Activated naive CD4-positive, alpha-beta T cell treated with anti-CD3 and anti-CD28 coated beads, Interleukin-2, amount 50 U/mL, for 72 hours (primary cell): ENCODE measurements at places on chromosomes 2 and 18. TPM values are rescaled to one million over a fixed set of nuclear protein-coding genes. Genes with fewer than 3 reads are reported as not detected.

Gene SP140L
- total RNA-seq = 52.8 TPM

Gene SLC40A1
- total RNA-seq = 4.6 TPM

Gene CENPA
- total RNA-seq = 26.9 TPM

GRCh38 chr18:55243857-55244256, 284.6 kb upstream of the CCDC68 start:
- no peak for DNase-seq

- DNase-seq = no peak
Measured at GRCh38 chr2:144920755-144921530, 401.0 kb upstream of the ZEB2 start.

DNA sequence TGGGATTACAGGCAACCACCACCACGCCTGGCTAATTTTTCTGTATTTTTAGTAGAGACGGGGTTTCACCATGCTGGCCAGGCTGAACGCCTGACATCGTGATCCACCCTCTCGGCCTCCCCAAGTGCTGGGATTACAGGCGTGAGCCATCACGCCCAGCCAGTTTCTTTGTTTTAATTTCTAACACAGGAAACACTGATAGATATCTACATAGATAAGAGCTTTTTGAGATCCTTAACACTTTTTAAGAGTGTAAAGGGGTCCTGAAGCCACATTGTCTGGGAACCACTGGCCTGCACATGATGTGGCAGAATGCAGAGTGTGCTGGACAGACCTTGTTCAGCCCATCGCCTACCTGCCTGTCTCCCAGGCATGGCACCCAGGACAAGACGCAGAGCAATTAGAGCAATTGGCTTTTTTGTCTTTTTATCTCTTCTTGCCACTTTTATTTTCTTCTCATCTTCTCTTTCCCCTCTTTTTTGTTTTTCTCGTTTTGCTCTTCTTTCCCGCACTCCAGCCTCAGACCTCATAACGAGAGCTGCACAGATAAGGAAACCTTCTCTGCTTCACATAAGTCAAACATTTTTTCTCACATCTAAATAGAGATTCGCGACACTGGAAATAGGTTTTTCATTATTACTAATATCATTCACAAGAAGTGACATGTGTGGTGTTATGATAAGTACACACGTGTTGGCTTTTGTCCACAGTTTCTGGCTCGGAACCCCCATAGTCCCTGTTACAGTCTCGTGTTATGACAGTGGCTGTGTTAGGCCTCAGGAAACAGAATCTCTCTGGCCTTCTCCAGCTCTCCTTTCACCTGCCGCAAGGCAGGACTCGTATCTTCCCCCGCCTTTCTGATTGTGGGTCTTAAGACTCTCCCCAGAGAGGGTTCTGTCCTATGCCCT, 25.2 kb upstream of the GPR55 start:
- no peak for DNase-seq

- DNase-seq = no peak
Measured at GRCh38 chr2:134247679-134248078, 6.2 kb upstream of the MGAT5 start.

GRCh38 chr18:74348581-74348980, 32.9 kb downstream of the C18orf63 start:
- DNase-seq = no peak

DNA sequence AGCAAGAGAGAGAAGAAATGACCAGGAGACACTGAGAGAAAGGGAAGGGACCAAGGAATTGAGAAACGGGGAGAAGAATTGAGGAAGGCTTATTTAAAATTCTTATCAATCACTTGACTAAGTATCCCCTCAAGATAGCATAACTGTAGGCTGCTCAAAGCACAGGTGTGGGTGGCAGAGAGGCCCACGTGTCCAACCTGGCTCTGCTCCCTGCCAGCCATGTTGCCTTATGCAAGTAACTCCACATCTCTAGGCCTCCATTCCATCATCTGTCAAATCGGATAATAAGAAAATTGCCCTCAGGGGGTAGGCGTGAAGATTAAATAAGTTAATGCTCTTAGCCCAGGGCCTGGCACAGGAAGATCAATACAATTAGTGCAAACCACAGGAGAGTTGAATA, 7.4 kb upstream of the NPAS2 start:
- DNase-seq = no peak

- DNase-seq = no peak
Measured at GRCh38 chr18:51251625-51252024, 54.1 kb upstream of the MEX3C start.

GRCh38 chr18:44325903-44326635, 354.6 kb upstream of the SETBP1 start:
- no peak for DNase-seq
